ENCODE measurements at places on chromosomes 1 and 21. TPM values are rescaled to one million over a fixed set of nuclear protein-coding genes. Genes with fewer than 3 reads are reported as not detected.

DNA sequence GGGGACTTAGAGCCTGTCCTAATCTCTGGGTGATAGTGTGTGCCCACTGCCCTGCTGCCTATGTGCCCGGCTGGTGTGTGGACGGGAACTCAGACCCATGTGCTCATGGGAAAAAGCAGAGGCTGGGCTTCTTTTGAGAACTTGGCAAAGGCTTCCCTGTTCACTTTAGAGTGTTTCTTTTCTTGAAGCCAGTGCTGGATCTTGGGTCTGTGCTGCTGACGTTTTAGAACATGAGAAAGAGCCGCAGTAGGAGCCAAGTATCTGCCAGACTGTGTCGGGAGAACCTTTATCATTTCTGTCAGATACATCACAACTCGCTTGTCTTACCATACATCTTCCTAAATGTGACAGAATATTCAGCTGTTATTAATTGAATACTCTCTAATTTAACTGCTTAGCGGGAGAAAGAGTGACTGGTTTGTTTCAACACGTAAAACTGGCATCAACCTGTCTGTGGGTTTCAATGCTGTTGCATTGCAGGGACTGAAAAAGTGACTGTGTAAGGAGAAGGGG lies 195.2 kb downstream of the PBX1 start:
- H3K36me3 ChIP-seq = no peaks in the 10 kb centered on the region
- H3K27me3 ChIP-seq = no peaks in the 10 kb centered on the region
- no peak overlapping the region for H3K4me3 ChIP-seq
- H3K4me1 ChIP-seq = peaks cover 14% of the 10 kb centered on the region

Gene PLPPR5
- total RNA-seq = not detected

DNA sequence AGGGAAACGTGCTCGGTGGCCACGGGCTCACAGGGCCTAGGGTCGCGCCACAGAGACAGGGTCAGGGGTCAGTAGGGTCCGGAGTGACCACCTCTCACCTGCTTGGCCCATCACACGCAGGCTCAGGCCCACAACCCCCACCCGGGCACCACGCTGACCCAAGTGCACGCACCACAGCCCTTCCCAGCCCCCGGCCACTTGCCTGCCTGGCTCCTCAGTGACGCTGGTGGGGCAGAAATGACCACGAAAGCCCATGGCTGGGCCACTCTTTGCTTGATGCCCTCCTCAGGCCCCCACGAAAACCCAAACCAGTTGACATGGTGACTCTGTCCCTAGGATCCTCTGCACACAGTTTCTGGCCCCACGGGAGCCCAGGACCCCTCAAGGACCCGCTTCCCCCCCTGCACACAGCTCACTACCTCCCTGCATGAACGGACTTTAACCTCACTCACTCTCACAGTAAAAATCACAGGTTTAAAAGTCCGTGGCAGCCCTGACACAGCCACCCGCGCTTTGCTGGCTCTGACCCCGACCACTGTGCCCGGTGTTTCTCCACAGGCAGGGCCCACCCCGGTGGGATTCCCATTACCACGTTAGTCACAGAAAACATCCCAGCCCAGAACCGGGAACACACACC lies 20.7 kb downstream of the NADK start:
- no peak overlapping the region for H3K27ac ChIP-seq
- no peaks in the 10 kb centered on the region for H3K27me3 ChIP-seq
- no peak for DNase-seq
- no peaks in the 10 kb centered on the region for H3K4me1 ChIP-seq
- no peak overlapping the region for H3K4me3 ChIP-seq
- peaks cover 29% of the 10 kb centered on the region for H3K36me3 ChIP-seq

DNA sequence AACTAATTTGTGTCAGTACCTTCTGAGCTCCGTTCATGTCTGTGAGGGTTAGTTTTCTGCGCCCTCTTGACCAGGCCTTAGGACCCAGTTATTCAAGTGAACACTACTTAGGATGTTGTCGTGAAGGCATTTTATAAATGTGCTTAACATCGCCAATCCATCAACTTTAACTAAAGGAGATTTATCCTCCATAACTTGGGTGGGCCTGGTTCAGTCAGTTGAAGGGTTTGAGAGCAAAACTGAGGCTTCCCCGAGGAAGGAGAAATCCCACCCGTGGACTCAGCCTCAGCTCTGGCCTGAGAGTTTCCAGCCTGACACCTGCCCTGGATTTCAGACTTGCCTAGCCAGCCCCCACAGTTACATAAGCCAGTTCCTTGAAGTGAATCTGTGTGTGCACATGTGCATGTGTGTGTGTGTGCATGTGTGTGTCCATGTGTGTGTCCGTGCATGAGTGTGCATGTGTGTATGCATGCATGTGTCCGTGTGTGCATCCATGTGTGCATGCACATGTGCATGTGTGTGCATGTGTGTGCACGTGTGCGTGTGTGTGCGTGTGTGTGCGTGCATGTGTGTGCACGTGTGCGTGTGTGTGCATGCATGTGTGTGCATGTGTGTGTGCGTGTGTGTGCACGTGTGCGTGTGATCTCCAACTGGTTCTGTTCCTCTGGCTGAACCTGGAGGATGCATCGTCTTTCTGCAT lies 62.1 kb upstream of the PDE9A start:
- H3K27ac ChIP-seq = no peak overlapping the region
- H3K27me3 ChIP-seq = no peaks in the 10 kb centered on the region
- no peak for DNase-seq
- H3K4me3 ChIP-seq = no peak overlapping the region
- no peaks in the 10 kb centered on the region for H3K4me1 ChIP-seq
- H3K36me3 ChIP-seq = no peaks in the 10 kb centered on the region

- no peaks in the 10 kb centered on the region for H3K27me3 ChIP-seq
- H3K36me3 ChIP-seq = peaks cover 3% of the 10 kb centered on the region
- H3K4me1 ChIP-seq = peaks cover 11% of the 10 kb centered on the region
- H3K4me3 ChIP-seq = no peak overlapping the region
- peak overlapping the region; percentile 28 for H3K27ac ChIP-seq
Measured at GRCh38 chr21:36282568-36283230, 37.3 kb upstream of the MORC3 start.

DNA sequence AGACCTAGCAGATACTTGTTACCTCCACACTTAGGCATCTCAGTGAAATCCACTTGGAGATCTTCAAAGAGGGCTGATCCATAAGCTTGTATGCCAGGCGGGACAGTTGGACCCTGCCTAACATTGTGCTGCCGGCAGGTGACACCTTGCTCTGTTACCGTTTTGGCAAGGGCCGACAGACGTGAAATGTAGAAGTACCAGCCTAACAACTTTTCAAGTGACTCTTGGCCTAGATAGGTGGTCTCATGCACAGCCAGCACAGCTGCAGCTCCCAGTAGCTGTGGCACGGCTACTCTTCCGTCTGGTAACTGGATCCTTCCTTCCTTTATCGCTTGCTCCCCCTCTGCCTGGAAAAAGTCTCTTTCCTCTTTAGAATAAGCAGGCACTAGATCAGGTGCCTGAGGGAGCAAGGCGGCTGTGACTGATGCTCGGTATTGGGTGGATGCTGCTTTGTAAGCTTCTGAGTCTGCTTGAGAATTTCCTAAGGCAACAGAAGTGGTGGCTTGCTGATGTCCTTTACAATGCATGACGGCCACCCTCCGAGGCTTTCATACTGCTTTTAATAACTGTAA lies 713.5 kb downstream of the AMY1C start:
- no peak overlapping the region for H3K27ac ChIP-seq
- no peak for DNase-seq
- H3K36me3 ChIP-seq = no peaks in the 10 kb centered on the region
- no peak overlapping the region for H3K4me3 ChIP-seq

- H3K4me3 ChIP-seq = no peak overlapping the region
- no peaks in the 10 kb centered on the region for H3K4me1 ChIP-seq
- peaks cover 7% of the 10 kb centered on the region for H3K27me3 ChIP-seq
- no peak for DNase-seq
- no peak overlapping the region for H3K27ac ChIP-seq
Measured at GRCh38 chr1:160768295-160768657, 27.7 kb upstream of the LY9 start.

- H3K36me3 ChIP-seq = no peaks in the 10 kb centered on the region
- H3K4me1 ChIP-seq = no peaks in the 10 kb centered on the region
Measured at GRCh38 chr1:216081445-216081844, 341.8 kb downstream of the USH2A start.

DNA sequence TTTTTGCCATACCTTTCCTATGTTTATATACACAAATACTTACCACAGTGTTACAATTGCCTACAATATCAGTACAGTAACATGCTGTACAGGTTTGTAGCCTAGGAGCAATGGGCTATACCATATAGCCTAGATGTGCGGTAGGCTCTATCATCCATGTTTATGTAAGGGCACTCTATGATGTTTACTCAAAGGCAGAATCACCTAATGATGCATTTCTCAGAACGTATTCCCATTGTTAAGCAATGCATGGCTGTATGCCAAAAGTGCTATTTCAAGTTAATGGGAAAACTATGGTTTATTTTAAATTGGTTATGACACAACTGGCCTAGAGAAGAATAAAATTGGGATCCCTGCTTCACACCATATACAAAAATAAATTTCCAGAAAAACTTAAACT lies 36.9 kb upstream of the DISP1 start:
- no peak overlapping the region for H3K4me3 ChIP-seq
- H3K27ac ChIP-seq = no peak overlapping the region
- H3K27me3 ChIP-seq = peaks cover 20% of the 10 kb centered on the region
- no peaks in the 10 kb centered on the region for H3K36me3 ChIP-seq

- DNase-seq = no peak
- peaks cover 3% of the 10 kb centered on the region for H3K4me1 ChIP-seq
- no peak overlapping the region for H3K4me3 ChIP-seq
- H3K27ac ChIP-seq = no peak overlapping the region
- H3K36me3 ChIP-seq = no peaks in the 10 kb centered on the region
Measured at GRCh38 chr1:31417148-31417547, 4.1 kb downstream of the SERINC2 start.

DNA sequence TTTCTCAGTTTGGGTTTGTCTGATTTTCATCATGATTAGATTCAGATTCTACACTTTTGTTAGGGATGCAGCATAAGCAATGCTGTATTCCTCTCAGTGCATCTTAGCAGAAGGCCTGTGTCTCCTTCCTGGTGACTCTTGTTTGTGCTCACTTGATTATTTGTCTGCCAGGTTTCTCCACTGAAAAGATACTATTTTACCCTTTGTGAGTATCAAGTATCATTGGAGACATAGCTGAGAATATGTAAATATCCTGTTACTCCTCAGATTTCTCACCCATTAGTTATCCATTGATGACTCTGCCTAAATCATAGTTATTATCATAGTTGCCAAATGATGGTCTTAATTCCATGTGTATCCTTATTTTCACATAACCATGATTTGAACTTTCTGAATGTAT lies 148.5 kb downstream of the POU2F1 start:
- DNase-seq = no peak
- peaks cover 24% of the 10 kb centered on the region for H3K36me3 ChIP-seq
- no peak overlapping the region for H3K4me3 ChIP-seq
- no peaks in the 10 kb centered on the region for H3K4me1 ChIP-seq

- H3K4me3 ChIP-seq = no peak overlapping the region
- H3K4me1 ChIP-seq = no peaks in the 10 kb centered on the region
- no peaks in the 10 kb centered on the region for H3K27me3 ChIP-seq
- H3K36me3 ChIP-seq = no peaks in the 10 kb centered on the region
- no peak overlapping the region for H3K27ac ChIP-seq
Measured at GRCh38 chr1:14508613-14509012, 89.9 kb upstream of the KAZN start.

DNA sequence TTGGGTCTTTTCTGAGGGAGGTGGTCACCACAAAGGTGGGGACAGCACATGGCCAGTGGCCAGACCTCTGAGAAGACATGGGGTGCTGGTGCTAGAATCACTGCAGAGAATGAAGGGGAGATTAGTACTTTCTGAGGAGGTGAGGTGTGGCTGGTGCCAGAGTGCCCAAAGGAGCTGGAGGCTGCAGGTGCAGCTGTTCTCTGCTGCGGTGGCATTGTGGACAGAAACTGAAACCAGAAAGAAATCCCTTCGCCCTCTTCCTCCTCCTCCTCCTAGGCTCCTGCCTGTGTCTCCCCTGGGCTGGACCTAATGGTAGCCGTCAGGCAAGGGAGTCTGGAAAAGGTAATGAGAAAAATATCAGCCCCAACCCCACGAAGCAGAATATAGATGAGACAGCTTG lies 261.7 kb downstream of the TM2D1 start:
- no peak for DNase-seq
- no peaks in the 10 kb centered on the region for H3K4me1 ChIP-seq
- no peak overlapping the region for H3K27ac ChIP-seq
- H3K27me3 ChIP-seq = no peaks in the 10 kb centered on the region
- no peak overlapping the region for H3K4me3 ChIP-seq

Gene TNFRSF1B
- 7.4 TPM for total RNA-seq

Gene OR2M3
- not detected for total RNA-seq

Gene AGBL4
- total RNA-seq = not detected

Gene PTGFR
- total RNA-seq = 2.5 TPM

DNA sequence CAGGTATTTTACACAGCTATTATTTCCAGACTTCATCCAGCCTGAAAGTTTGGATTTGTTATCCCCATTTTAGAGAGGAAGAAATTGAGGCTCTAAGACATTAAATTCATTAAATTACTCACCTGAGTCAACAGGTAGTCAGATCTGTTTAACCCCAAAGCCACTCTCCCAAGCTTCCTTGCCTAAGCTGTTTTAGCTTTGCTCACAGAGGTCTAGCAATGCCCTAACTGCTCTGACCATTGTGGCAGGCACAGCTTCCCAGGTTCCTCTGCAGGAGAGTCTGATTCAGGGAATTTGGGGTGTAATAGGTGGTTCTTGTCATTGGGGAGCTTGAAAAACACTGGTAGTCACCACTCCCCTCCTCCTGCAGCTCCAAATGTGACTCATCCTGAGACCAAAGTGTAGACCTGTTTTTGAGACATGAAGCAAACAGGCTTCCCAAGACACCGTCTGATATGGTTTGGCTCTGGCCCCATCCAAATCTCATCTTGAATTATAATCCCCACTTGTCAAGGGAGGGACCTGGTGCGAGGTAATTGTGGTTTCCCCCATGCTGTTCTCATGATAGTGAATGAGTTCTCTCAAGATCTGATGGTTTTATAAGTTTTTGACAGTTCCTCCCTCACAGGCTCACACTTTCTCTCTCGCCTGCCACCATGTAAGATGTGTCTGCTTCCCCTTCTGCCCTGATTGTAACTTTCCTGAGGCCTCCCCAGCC lies 142.8 kb upstream of the DNAH14 start:
- no peaks in the 10 kb centered on the region for H3K27me3 ChIP-seq
- H3K4me1 ChIP-seq = no peaks in the 10 kb centered on the region
- H3K27ac ChIP-seq = no peak overlapping the region
- H3K4me3 ChIP-seq = no peak overlapping the region
- H3K36me3 ChIP-seq = no peaks in the 10 kb centered on the region

Gene NCF2
- not detected for total RNA-seq

- peak overlapping the region; percentile 58 for H3K27ac ChIP-seq
- H3K36me3 ChIP-seq = peaks cover 5% of the 10 kb centered on the region
- no peak for DNase-seq
- H3K4me1 ChIP-seq = peaks cover 43% of the 10 kb centered on the region
- H3K4me3 ChIP-seq = no peak overlapping the region
Measured at GRCh38 chr1:27116697-27117096, 38.2 kb downstream of the SLC9A1 start.

All from osteocyte (in vitro differentiated cells).